Hematopoietic multipotent progenitor cell (in vitro differentiated cells): ENCODE measurements at places on chromosomes 12 and 14. TPM values are rescaled to one million over a fixed set of nuclear protein-coding genes. Genes with fewer than 3 reads are reported as not detected.

FGF23 gene
- not detected for total RNA-seq

DCN gene
- total RNA-seq = not detected

- DNase-seq = no peak
Observed at GRCh38 chr12:95259368-95259767, 41.8 kb downstream of the VEZT start.

KLRC3 gene
- not detected for total RNA-seq

KCNH5 gene
- under 0.01 TPM for total RNA-seq

- no peak for DNase-seq
Observed at GRCh38 chr12:57936513-57936883, 4.9 kb upstream of the ATP23 start.

HOXC6 gene
- not detected for total RNA-seq

GRCh38 chr12:113853491-113853890, 112.6 kb downstream of the RBM19 start:
- no peak for DNase-seq
